Fibroblast of skin of right quadriceps (primary cell): ENCODE measurements at places on chromosomes 16 and 17.
A peak's percentile ranks its signal among the peaks of the same experiment; 100 is the strongest.

- DNase-seq: peak; percentile 54
Observed at GRCh38 chr17:10247810-10248209, 49.4 kb upstream of the GAS7 start.

DNA sequence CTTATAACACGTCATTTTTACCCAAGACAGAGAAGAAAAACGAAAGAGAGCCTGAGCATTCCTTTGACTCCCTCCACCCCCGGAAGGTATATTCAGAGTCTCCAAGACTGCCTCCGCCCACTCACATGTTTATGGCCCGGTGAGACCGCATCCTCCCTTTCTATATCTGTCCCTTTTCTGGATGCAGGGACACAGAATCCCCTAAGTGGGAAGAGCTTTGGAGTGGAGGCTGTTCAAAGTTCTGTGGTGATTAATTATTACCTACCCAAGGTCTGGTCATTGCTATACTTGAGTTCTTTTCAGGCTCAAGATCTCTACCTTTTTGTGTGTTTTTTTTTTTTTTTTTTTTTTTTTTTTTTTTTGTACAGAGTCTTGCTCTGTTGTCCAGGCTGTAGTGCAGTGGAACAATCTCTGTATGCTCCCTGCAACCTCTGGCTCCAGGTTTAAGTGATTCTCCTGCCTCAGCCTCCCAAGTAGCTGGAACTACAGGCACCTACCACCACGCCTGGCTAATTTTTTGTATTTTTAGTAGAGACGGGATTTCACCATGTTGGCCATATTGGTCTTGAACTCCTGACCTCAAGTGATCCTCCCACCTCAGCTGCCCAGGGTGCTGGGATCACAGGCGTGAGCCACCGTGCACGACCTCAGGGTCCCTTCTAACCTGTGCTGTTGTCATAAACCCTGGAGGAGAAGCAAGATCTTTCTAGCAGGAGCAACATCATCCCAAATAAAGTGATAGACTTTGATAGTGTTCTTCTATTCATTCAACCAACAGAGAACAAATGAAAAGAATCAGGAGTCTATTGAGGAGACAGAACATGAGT is 407.1 kb downstream of the WWOX start:
- DNase-seq: no peak

DNA sequence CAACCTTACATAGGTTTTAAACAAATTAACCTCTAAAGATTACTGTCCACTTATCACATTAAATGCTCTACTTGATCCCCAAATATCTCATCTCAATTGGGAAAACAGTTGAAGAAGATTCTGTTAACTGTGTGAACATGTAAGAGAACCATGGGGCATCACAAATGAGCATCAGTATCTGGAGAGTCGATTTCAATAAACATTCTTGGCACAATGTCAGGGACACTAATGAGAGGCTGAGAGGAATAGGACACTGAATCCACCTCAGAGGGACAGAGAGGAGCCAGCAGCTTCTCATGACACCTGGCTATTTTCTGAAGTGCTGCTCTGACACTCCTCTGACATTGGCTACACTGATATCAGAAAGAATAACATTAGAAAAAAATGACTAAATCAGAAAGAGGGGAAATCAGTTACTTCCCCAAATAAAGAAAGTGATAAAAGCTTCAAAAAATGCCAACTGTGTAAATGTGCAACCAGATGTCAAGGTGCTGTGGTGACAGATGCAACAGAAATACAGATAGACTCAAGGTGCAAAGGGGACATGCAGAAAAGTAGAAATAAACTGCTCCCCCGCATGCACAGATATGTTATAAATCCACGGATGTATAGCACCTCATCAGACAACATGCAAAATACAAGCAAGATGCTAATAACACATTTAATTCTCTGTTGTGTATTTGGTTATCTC is 67.4 kb downstream of the SNX11 start:
- no peak for DNase-seq

GRCh38 chr16:57991551-57992059 is 8.9 kb downstream of the ZNF319 start:
- no peak for DNase-seq

DNA sequence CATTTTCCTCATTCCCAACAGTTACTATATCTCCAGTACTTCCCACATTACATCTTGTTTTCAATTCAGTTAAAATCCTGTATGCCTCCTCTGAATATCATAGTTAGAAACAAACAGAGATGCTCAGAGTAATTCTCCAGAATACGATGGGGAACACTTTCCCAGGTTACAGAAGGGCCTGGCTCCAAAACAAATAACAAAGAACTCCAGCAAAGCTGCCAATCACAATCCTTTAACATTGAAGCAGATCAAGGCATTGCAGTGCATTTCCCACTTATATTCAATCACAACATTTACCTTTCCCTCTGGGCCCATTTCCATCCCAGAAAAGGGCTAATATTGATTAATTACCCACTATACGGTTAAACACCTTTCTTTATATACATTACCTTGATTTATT is 29.4 kb upstream of the PMFBP1 start:
- DNase-seq: no peak

DNA sequence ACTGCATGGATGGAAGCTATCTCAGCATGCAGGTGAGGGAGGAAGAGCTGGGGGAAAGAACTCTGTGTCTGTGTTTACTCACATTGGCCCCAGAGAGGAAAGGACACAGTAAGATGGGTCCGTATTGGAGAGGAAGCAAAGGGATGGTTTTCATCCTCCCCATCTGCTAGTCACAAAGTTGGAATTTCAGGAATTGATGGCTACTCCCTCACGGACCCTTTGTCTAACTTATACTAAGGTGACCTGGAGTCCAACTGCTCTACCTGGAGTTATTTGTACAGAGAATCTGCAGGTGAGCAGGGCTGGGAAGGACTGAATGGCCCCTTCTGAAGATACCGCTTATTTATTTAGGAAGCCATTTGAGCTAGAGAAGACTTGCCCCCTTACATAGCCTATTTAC is 55.1 kb downstream of the WNT3 start:
- no peak for DNase-seq

- DNase-seq: peak; percentile 93
Observed at GRCh38 chr17:81833160-81833920, at the start of gene MCRIP1. MCRIP1 (minus strand) TSS chr17:81833291; CDS start chr17:81824506, 8,785 bp downstream.

DNA sequence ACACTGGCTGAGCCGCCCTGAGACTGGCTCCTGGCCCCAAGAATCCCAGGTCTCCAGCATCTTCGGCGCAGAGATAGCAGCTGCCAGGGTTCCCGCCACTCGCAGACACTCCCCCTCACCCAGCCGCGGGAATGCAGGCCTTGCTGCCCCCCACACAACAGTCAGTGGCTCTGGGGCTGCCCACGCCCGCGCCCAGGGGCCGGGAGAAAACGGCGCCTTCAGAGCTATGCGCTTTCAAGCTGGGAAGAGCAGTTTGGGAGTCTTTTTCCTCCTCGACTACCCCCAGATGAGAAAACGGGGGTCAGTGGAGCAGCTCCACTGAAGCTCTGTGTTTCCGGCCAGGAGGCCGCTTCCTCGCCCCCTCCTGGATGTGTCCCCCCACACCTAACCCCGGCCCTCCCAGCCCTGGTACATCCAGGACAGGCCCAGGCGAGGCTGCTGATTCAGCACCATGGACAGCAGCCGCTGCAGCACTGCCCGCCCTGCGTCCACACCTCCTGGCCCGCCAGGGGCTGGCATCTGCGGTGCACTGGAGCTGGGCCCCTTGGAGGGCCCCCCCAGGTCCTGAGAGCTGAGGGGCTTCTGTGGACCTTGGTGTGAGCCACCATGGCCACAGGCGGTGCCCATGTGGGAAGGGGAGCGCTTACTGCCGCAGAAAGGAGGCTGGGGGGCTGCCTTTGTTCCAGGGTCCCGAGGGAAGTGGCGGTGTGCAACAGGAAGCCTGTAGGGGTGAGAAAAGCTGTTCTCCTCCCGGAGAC is 35.7 kb downstream of the CACNA1H start:
- DNase-seq: peak; percentile 19

DNA sequence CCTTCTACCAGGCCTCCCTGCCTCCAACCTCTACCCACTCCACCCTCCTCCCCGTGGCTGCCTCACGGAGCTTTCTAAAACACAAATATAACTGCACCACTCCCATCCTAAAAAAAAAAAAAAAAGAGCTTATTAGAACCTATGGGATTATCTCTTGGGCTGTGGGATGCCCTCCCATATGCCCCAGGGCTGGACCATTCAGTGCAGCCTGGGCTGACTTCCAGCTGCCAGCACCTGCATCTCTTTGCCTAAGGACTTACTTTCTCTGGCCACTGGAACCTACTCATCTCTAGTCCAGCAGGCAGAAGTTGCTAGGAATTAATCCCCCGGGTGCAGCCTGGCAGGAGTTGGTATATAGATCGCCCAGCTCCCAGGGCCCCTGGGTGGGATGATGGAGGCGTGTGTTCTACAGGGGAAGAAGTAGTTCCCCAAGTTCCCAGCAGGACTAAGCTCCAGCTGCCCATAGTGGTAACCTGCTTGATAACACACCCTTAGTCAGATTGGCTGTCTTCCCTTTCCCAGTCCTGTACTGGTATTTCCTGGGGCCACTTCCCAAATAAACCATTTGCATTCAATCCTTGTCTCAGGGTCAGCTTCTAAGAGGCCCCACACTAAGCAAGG is 10.3 kb downstream of the MPP3 start:
- DNase-seq: no peak

- DNase-seq: peak; percentile 22
Observed at GRCh38 chr17:7476494-7476893, 2.9 kb downstream of the ZBTB4 start.

DNA sequence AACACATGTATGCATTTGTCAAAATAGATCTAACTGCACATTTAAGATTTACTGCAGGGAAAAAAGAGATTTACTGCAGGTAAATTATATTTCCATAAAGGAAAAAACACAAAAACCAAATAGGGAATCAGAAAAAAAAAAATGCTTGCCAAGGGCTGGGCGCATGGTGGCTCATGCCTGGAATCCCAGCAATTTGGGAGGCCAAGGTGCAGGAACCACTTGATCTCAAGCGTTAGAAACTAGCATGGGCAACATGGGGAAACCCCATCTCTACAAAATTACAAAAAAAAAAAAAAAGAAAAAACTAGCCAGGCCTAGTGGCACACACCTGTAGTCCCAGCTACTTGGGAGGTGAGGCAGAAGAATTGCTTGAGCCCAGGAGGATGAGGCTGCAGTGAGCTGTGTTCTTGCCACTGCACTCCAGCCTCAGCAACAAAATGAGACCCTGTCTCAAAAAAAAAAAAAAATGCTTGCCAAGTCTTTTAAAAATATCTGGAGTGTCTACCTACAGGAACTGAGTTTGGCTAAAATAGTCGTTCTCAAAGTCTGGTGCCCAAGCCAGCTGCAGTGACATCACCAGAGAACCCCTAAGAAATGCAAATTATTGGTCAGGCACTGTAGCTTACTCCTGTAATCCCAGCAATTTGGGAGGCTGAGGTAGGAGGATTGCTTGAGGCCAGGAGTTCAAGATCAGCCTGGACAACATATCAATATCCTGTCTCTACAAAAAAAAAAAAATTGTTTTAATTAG is 17.5 kb downstream of the TRIM25 start:
- DNase-seq: no peak

GRCh38 chr16:53779186-53779585 is 75.2 kb downstream of the FTO start:
- no peak for DNase-seq

GRCh38 chr17:57908278-57908677 is 46.9 kb downstream of the CUEDC1 start:
- DNase-seq: no peak

- peak; percentile 96 for DNase-seq
Observed at GRCh38 chr17:43367737-43368242, 31.0 kb upstream of the ARL4D start.
